ENCODE measurements at places on chromosomes 3 and 15. TPM values are rescaled to one million over a fixed set of nuclear protein-coding genes. Genes with fewer than 3 reads are reported as not detected.

MAGEL2 gene
- total RNA-seq = not detected

NDN gene
- 30.6 TPM for total RNA-seq

CPNE9 gene
- not detected for total RNA-seq

BRPF1 gene
- total RNA-seq = 21.0 TPM

BOC gene
- 33.4 TPM for total RNA-seq

FRMD4B gene
- total RNA-seq = 86.1 TPM

FILIP1L gene
- total RNA-seq = 270 TPM

MKRN3 gene
- total RNA-seq = 6.8 TPM

TRNT1 gene
- total RNA-seq = 23.8 TPM

- no peaks in the 10 kb centered on the region for H3K27me3 ChIP-seq
- no peak for DNase-seq
- H3K27ac ChIP-seq = no peak overlapping the region
- no peak overlapping the region for H3K4me3 ChIP-seq
- H3K36me3 ChIP-seq = no peaks in the 10 kb centered on the region
Observed at GRCh38 chr3:153050978-153051377, 111.0 kb upstream of the RAP2B start.

DNA sequence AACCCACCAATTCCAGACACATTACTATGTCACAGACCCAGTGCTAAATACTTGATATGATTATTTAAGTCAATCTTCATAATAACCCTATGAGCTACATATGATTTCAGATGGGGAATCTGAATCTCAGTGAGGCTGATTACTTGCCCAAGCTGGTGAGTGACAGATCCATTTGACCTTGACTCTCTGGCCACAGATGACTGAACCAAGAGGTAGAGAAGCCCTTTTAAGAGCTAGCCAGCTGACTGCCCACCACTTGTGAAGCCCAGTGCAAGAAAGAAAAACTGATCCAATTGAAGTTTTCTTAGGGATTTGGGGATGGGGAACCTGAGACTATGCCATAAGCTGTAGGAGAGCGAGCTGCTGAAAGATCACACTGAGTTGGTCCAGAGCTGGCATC, 124.7 kb upstream of the SPATA12 start:
- H3K27ac ChIP-seq = no peak overlapping the region
- DNase-seq = no peak
- no peak overlapping the region for H3K4me3 ChIP-seq
- H3K36me3 ChIP-seq = no peaks in the 10 kb centered on the region
- H3K27me3 ChIP-seq = no peaks in the 10 kb centered on the region

- DNase-seq = no peak
- H3K36me3 ChIP-seq = no peaks in the 10 kb centered on the region
- H3K27me3 ChIP-seq = no peaks in the 10 kb centered on the region
Observed at GRCh38 chr15:73927476-73928240, 1.4 kb downstream of the LOXL1 start.

- no peak overlapping the region for H3K4me3 ChIP-seq
- H3K4me1 ChIP-seq = peaks cover 25% of the 10 kb centered on the region
- H3K27ac ChIP-seq = peak overlapping the region; percentile 81
- no peaks in the 10 kb centered on the region for H3K36me3 ChIP-seq
Observed at GRCh38 chr15:31403606-31404005, 77.0 kb downstream of the KLF13 start.

DNA sequence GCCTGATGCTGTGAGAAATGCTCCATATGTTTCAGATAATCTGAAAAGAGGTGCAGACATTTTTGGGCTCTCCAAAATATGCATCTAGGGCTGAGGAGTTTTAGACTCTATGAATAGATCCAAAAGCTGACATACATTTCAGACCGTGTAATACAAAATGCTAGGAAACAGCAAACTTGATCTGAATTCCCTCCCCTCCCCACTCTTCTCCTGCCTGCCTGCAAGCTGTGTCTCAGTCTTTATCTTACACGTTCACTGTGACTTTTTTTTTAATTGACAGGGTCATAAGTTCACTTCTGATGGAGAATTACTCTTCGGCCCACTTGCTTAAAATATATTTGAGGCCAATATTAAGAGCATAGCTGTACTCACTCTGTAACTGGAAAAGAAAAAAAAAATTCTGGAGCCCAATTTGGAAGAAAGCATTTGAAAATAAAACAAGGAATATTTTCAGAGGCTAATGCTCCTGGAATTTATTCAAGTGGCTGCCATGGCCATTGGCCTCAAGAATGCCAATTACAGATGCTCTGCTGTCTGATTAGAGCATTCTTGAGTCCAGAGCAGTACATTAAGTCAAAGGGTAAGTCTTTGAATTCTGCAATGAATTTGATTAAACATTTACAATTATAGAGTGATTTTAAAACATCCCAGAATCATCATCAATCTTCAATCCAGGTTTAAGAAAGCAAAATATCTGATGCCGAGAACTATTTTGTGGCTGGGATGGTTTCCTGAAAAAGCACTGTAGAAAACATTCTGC, 146.2 kb upstream of the SEMA6D start:
- no peak for DNase-seq
- peaks cover 21% of the 10 kb centered on the region for H3K4me1 ChIP-seq
- no peaks in the 10 kb centered on the region for H3K36me3 ChIP-seq
- H3K27ac ChIP-seq = peak overlapping the region; percentile 36
- H3K4me3 ChIP-seq = no peak overlapping the region
- H3K27me3 ChIP-seq = no peaks in the 10 kb centered on the region

GRCh38 chr15:60568301-60568742, 89.4 kb upstream of the ICE2 start:
- H3K4me3 ChIP-seq = no peak overlapping the region
- DNase-seq = no peak
- no peaks in the 10 kb centered on the region for H3K27me3 ChIP-seq
- H3K36me3 ChIP-seq = no peaks in the 10 kb centered on the region

DNA sequence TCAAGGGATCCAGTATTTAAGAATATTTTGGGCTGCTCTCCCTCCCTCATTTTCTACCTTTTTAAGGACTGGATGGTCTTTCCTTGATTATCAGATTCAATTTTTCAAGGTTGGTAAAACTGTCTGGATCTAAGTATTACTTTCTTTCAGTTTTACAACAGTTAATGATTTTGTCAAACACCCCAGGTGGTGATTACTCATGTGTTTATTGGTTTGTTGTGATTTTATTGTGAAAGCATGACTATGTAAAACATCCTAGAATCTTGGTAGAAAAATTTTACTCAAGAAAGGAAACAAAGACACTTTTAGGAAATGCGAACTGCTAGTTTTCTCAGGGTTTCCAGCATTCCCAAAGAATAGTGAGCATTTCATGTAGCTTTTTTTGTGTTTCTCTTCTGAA, 7.3 kb downstream of the GTF2E1 start:
- H3K27me3 ChIP-seq = no peaks in the 10 kb centered on the region
- H3K27ac ChIP-seq = no peak overlapping the region
- H3K36me3 ChIP-seq = peaks cover 5% of the 10 kb centered on the region
- H3K4me3 ChIP-seq = no peak overlapping the region
- DNase-seq = no peak

DNA sequence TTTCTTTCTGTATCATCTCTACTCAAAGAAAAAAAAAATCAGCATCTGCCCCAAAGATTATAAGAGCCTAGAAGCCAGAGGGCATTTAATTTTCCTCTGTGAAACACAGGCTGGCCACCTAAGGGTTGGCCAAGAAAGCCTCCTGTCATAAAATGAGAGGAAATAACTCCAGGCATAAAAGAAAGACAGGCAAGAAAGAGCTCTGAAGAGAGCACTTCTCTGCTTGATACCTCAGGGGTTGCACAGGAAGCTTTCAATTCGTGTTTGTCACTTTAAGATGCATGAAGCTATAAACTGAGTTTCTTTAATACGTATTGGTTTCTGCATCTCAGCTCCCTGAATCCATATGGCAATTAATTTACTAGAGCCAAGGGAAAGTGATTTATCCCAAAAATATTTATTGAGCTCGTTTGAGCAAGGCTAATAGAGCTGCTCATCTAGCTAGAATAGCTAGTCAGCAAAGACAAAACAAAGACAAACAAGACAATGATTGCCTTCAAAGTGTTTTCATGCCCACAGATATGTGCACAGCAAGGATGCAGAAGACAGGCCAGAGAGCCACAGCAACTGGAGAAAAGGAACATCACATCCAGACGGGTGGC, 35.5 kb downstream of the ATP8B4 start:
- no peak overlapping the region for H3K4me3 ChIP-seq
- H3K36me3 ChIP-seq = no peaks in the 10 kb centered on the region
- no peaks in the 10 kb centered on the region for H3K4me1 ChIP-seq
- H3K27me3 ChIP-seq = no peaks in the 10 kb centered on the region
- DNase-seq = no peak

- H3K36me3 ChIP-seq = no peaks in the 10 kb centered on the region
- DNase-seq = no peak
- no peaks in the 10 kb centered on the region for H3K27me3 ChIP-seq
Observed at GRCh38 chr3:16686679-16687078, 81.5 kb upstream of the DAZL start.

GRCh38 chr3:159453945-159454344, 534.7 kb upstream of the IL12A start:
- DNase-seq = no peak
- no peaks in the 10 kb centered on the region for H3K27me3 ChIP-seq
- no peaks in the 10 kb centered on the region for H3K36me3 ChIP-seq
- no peak overlapping the region for H3K4me3 ChIP-seq

- H3K4me3 ChIP-seq = no peak overlapping the region
- no peaks in the 10 kb centered on the region for H3K27me3 ChIP-seq
- no peak for DNase-seq
- peaks cover 4% of the 10 kb centered on the region for H3K4me1 ChIP-seq
- H3K27ac ChIP-seq = no peak overlapping the region
Observed at GRCh38 chr3:140427786-140428185, 250.1 kb upstream of the TRIM42 start.

DNA sequence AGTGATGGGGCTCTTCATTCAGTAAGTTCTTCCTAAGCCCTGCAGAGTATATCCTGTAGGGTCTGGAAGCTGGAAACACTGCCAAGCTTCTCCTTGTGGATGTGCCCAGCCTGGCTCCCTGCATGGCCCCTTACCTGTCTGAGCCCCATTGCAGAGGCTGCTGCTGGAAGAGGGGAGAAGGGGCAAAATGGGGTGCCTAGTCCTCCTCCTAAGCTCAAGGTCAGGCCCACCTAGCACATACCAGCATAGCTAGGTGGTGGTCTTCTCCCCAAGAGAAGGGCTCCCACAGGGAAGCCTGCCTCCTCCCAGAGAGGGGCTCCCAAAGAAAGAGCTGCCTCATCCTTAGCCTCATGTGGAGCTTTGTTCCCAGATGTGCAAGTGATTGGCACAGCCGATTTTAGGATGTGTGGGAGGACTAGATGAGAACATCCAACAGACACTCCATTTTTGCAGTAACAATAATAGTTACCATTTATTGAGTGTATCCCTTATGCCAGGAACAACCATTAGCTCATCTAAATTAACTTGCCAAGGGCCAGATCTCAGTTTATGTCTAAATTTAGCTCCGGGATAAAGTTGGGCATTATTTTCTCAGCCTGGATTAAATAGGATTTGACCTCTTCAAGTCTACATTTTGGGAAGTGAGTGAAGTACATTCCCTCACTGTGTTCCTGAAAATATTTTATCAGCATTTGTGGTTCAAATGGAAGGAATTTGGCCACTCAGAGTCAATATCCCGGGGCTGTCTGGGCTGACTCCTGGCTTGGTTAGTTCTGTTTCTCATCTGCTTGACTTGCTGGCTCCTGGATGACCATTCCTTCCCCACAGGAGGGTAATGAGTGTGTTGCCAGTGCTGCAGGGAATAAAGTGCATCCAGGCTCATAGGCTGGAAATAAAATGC, 291.1 kb upstream of the ROPN1 start:
- no peak overlapping the region for H3K4me3 ChIP-seq
- H3K36me3 ChIP-seq = no peaks in the 10 kb centered on the region
- H3K4me1 ChIP-seq = peaks cover 42% of the 10 kb centered on the region
- H3K27ac ChIP-seq = peak overlapping the region; percentile 96
- no peaks in the 10 kb centered on the region for H3K27me3 ChIP-seq
